ENCODE measurements at places on chromosomes 5 and 9.

GRCh38 chr9:105187781-105188180, 56.7 kb upstream of the SLC44A1 start:
- peak; percentile 41 for ATAC-seq

DNA sequence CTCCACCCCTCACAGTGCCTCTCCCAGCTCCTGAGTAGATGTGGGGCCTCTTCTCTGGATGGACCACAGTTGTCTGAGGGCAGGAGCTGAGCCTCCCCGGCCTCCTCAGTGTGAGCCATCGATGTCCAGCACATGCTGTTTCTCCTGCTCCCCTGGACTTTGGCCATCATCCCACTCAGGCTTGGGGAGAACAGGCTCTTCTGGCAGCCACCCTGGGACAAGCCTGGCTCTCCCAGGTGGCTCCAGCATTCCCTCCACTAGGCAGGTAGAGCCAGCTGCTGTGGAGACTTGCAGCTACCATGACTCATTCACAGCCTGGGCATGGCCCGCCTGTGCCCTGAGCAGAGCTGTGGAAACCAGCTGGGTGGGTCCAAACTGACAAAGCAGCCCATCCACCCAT, 77.0 kb downstream of the CSNK1A1 start:
- peak; percentile 98 for ATAC-seq

- ATAC-seq = no peak
Measured at GRCh38 chr9:87035879-87036278, 88.6 kb upstream of the GAS1 start.

DNA sequence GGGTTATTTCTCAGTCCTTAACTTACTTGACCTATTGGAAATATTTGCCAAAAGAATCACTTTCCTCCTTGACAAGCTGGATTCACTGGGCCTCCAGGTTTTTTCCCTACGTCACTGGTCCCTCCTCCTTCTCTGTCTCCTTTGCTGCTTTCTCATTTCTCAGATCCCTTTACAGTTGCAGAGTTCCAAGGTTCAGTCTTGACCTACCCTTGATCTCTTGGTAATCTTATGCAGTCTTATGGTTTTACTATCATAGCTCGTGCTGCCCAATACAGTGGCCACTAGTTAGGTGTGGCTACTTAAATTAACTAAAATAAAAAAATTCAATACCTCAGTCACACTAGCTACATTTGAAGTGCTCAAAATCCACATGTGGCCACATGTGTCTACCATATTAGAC, 11.4 kb downstream of the SLC38A9 start:
- no peak for ATAC-seq

GRCh38 chr9:89536145-89536574, 38.2 kb upstream of the SEMA4D start:
- no peak for ATAC-seq

DNA sequence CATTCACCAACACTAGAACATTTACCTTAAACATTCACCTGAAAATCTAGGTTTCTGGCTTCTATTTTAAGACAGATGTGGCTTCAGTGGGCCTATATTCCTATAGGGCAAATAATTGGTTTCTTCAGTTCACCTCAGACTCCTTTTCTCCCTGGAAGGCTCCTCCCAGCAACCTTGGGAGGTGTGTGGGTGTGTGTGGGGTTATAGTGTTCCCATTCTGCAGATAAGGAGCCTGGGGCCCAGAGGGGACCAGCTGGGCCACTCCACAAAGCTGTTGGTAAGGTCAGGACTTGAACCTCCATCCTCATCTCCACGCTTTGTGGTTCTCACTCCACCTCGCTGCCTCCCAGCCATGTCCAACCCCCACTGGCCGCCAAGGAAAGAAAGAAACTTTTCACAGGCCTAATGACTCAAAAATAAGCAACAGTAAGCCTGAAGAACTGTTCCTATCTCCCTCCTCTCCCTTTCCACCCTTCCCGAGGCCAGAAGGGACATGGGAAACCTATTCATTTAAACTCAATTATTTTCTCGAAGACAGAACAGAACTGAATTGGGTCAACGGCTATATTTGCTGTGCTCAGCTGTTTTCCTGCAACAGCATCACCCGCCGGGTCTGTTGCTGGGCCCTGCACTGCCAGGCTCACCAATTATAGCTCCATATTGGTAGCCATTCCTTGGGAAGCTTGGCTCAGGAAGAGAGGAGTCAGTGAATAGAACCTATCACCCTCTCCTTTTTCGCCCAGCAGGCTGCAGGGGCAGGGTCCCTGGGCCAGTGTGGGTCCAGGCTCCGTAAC, 78.5 kb downstream of the DAB2IP start:
- no peak for ATAC-seq

GRCh38 chr5:143373076-143373475, 30.4 kb downstream of the NR3C1 start:
- ATAC-seq = no peak

GRCh38 chr5:112534611-112535255, 115.7 kb upstream of the EPB41L4A start:
- no peak for ATAC-seq

DNA sequence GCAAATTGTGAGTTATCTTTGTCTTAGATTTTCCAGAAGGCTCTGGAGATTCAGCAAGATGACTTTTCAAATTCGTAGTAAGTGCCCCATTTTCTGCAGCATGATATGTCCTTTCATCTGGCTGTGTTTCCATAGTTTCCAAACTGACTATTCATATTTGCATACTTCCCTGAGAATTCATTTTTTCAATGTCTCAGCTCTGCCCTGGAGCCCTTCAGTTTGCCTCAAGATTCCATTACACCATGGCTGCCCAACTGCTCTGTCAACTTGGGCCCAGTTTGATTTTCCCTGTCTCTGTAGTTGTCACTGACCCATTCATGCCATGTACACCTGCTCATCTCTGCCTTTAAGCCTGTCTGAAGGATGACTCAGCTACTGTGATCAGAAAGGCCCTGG, 94.2 kb upstream of the RUSC2 start:
- no peak for ATAC-seq

DNA sequence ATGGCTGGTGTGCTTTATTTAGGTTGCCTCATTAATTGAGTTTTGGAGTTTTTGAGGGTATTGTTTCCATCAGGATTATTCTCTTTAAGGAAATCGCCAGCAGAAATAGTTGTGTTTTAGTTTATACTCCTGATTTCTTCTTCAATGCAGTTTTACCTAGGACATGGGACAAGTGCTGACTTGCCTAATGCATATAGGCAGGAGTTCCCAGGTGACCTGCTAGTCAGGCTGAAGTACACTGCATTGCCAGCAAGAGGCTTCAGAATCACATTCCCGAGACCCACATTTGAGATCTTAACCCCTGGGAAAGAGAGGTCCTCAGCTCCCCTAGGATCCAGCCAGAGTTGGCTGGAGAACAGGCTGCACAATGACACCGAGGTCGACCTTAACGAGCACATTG, 1.5 kb upstream of the OR1N2 start:
- no peak for ATAC-seq

- ATAC-seq = no peak
Measured at GRCh38 chr5:119285070-119285916, 70.5 kb upstream of the TNFAIP8 start.

- no peak for ATAC-seq
Measured at GRCh38 chr5:151822141-151822540, 50.4 kb downstream of the G3BP1 start.

GRCh38 chr9:13971966-13972655, 341.8 kb downstream of the NFIB start:
- no peak for ATAC-seq

All from esophagus mucosa (tissue), 1 donor.